Stimulated activated CD8-positive, alpha-beta memory T cell treated with anti-CD3 and anti-CD28 coated beads, Interleukin-7, amount 100 ng/mL, for 24 hours (primary cell): ENCODE measurements at places on chromosomes 6 and 20.

DNA sequence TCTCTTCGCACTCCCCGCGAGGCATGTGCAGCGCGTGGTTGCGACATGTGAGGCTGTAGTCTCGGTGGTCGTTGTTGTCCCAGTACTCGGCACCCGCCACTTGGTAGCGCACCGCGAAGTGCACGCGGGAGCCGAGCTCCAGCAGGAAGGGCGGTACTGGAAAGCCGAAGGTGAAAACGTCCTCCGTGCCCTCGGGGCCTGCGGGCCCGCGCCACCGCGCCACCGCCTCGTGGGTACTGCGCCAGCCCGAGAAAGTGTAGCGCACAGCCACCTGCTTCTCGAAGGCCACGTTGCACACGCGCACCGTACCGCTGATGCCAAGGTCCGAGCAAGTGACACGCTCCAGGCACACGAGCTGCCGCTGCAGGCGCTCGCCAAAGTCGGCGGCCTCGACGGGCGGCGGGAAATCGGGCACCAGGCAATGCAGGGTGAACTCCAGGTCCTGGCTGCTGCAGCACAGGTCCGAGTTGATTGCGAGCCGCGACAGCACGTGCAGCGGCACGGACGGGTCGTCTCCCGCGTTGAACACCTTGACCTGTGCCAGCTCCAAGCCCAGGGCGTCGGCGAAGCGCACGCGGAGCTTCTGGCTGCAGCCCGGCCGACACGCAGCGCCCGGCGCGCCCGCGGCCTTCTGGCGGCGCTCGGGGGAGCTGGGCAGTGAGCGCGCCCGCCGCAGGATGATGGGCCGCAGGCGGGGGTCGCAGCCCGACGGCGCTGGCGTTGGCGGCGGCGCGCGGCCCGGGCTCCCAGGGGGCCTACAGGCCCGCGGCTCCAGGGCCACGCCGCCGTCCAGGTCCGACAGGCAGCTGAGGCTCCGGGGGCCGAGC is 840 bp downstream of the PPP1R3D start:
- no peak for DNase-seq

GRCh38 chr20:60999250-60999649 is 252.8 kb upstream of the CDH4 start:
- no peak for DNase-seq

DNA sequence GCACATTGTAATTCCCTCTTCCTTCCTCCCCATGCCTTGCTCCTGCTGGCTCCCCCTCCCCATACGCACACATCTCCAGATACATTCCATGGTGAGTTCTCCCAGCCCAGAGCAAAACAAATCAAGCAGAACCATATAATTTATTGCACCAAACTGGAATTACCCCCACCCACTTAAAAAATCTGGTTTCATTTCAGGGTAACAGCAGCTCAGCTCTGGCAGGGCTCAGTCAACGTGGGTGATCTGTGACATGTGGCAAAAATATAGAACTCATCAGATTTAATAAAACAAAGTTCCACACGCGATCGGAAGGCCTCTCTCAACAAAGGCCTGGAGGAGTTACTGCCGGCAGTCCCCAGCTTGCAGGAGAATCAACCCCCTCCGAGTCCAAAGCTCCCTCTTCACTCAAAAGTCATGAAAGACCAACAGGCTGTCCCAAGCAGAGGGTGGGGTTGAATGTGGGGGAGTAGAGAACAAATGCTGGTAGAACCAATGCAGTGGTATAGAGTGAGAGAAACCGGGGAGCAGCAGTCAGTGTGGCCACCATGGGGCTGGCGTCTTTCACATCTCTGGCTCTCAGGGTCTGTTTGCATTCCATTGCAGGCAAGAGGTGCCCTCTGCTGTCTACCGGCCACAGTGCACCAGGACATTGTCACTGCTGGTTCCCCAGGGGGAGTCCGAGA is 323.3 kb upstream of the NT5E start:
- no peak for DNase-seq

DNA sequence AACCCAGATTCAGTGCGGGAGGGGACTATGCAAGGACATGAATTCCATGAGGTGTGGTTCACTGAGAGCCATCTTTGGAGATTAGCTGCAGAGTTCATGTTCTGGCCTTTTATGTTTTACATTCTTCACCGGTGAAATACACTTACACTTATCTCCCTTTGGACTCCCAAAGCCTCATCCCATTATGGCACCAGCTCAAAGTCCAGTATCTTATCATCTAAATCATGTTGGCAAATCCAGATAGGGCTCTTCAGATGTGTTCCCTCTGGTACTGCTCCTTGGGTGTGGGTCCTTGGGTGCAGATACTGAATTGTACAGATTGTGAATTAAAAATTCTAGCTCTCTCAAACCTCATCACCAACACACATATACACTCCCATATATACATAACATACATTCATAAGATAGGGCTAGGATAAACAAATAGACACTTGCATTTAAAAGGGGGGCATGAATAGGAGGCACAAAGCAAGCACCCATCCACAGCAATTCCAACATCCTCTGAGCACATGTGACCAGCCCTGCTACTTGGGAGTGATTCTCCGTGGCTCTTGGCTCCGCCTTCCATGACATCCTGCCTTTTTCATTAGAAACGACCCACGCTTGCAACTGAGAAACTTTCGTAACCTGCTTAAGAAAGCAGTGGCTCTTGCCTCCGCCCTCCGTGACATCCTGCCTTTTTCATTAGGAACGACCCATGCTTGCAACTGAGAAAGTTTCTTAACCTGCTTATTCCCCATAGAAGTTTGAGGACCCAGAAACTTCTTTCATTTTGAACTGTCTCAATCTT is 53.6 kb upstream of the LRRC1 start:
- DNase-seq, result no peak

DNA sequence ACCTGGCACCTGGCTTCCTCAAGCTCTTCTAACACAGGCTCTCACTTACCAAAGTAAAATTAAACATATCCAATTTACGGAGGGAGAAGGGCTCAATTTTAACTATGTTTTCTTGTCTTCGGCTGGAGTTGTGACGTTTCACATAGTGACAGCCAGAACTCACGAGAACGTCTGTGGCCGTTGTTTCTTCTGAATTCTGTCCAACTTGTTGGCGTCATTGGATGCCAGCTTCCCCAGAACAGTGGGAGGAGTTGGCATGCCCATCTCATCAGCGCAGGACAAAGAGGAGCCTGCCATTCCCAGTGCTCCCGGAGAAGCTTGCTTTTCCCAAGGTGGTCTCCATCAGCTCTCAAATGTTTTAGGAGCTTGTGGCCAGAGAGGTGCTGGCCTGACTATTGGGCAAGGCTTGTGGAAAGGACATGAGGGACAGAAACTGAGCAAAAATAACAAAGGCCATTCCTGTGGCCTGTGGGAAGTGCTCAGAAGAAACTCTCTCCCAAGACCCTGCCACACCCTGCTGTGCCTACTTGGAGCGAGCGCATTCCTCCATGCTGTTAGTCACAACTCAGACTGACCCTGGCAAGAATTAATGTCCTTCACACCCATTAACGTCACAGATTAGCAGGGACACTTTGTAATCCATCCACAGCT is 265.4 kb upstream of the CDH4 start:
- no peak for DNase-seq

- no peak for DNase-seq
Measured at GRCh38 chr6:158283304-158283980, 28.8 kb upstream of the TULP4 start.

DNA sequence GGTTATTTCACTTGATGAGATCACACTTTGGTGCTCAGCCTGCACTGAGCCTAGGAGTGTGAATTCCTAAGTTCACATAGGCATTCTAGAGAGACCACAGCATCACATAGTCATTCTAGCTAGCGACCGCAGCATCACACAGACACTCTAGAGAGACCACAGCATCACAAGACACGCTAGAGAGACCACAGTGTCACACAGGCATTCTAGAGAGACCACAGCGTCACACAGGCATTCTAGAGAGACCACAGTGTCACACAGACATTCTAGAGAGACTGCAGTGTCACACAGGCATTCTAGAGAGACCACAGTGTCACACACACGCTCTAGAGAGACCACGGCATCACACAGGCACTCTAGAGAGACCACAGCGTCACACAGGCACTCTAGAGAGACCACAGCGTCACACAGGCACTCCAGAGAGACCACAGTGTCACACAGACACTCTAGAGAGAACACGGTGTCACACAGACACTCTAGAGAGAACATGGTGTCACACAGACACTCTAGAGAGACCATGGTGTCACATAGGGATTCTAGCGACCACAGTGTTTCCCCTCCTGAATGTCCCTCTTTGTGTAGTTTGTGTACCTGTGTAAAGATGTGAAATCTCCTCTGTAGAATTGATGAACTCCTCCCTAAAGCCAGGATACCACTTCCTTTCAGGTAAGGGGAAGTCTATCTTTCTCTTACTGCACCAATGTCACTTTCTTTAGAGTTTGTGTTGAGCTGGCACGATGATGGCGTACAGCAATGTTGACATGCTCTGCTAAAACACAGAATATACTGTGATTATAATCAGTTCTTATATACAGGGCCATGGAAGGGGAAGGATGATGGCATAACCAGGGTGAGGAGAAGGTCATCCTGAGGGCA is 169.4 kb downstream of the ZDHHC14 start:
- no peak for DNase-seq

DNA sequence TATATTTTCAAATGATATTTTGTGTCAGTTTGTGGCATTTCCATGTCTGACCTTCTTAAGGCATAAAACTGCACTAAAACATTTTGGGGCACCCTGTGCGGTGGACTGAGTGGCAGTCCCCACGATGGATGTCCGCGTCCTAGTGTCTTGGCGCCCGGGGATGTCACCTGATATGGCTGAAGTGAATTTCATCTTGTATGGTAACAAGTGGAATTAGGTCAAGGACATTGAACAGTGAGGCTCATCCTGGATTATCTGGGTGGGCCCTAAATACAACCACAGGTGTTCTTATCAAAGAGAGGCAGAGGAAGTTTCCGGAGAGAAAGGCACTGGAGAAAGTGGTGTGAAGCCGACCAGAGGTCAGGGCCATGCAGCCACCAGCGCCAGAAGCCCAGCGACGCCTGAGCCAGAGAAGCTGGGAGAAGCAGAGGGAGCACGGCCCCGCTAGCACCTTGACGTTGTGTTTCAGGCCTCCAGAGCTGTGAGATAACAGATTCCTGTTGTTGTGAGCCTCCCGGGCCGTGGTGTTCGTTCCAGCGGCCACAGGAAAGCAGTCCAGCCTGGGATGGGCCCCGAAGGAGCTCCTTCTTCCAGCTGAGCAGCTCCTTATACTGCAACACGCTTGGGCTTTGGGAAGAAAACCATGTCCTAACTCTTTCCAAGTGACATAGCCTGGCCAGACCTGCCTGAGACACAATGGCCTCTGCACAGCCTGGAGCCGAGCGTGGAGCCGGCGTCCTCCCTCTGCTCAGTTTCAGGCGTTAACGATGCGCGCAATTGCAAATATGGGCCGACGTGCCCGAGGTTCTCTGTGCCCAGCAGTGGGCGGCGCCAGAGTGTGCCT is 22.5 kb downstream of the THBS2 start:
- DNase-seq, result no peak

GRCh38 chr6:23633996-23634395 is 492.0 kb upstream of the NRSN1 start:
- no peak for DNase-seq

DNA sequence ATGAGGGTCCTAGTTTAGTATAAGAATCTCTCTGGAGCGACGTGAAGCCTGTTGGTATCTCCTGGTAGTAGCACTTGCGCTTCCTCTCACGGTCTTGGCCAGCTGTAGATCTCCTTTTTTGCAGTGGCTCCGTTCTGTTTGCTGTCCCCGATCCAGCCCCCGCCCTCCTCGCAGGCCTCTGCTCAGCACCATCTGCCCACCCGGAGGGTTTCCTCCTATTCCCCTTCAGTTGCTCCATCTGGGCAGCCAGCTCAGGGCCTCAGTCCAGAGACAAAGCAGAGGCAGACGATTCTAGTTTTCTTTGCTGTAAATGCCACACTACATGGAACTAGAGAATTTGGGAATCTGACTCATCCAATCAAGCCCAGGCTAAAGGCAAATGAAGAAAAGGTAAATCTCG is 126.6 kb downstream of the TIAM2 start:
- DNase-seq, result no peak

GRCh38 chr6:10030942-10031537 is 383.8 kb downstream of the TFAP2A start:
- DNase-seq, result no peak

- DNase-seq, result no peak
Measured at GRCh38 chr20:58575776-58576602, 60.8 kb upstream of the APCDD1L start.

- no peak for DNase-seq
Measured at GRCh38 chr6:6783721-6784120, 195.2 kb downstream of the LY86 start.

GRCh38 chr6:36296240-36296639 is 26.4 kb downstream of the PNPLA1 start:
- DNase-seq, result no peak

DNA sequence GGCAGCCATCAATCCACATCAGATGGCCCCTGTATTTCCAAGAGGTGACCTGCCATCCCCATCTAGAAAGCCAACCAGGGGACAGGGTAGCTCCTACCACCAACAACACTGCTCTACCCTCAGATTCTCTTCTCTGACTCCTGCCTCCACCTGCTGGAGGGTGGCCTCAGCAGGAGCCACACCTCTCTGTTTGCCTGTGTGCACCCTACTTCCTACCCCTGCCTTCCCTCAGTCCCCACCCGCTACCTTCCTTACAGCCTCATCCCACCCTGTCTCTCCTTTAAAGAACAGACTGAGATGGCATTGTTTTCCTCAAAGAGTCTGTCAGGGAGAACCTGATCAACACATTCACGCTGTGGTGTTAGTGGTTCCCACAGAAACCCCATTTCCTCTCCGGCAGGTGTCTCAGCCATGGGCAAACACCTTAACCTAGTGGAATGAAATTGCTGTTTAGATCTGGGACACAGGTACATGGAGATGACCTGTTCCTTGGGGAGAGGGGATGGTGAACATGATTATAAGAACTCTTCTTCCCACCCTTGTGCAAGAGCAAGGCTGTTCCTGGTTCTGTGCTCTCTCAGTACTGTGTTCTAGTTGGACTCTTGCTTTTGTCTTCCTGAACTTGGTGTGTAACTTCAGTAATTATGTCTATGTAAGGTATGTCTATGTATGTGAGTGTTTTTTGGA is 1.8 kb downstream of the ENTPD6 start:
- DNase-seq, result no peak

DNA sequence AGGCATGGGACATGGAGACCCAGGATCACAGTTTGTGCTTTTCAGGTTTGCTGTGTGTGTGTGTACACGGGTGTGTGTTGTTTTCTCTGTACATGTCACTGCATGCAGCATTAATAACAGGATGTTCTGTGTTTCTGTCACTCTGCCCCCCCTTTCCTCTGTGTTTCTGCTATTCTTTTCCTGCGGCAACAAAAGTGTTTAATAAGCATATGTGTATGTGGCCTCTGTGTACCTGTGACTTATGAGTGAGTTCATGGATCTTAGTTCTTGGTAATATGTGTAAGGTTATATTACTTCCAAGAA is 9.8 kb downstream of the SYNGAP1 start:
- no peak for DNase-seq

DNA sequence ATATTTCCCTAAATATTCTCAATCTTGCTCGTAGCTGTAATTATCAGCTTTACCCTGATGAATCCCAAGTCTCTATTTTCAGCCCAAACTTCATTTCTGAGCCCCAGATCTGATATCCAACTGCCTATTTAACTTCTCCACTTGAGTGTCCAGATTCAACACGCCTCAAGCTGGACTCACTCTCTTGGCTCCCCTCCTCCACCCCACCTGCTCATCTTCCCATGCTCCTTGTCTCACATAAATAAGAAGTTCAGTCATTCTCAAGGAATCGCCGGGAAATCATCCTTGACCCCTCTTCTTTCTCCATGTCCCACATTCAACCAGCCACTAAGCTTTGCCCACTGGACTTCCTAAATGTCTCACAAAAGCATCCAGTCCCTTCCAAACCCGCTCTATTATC is 89.9 kb upstream of the STMND1 start:
- no peak for DNase-seq

GRCh38 chr6:139765825-139766285 is 391.4 kb upstream of the CITED2 start:
- DNase-seq, result no peak
